NCI-H1417 (cell line): ENCODE measurements at places on chromosomes 1 and 21.

DNA sequence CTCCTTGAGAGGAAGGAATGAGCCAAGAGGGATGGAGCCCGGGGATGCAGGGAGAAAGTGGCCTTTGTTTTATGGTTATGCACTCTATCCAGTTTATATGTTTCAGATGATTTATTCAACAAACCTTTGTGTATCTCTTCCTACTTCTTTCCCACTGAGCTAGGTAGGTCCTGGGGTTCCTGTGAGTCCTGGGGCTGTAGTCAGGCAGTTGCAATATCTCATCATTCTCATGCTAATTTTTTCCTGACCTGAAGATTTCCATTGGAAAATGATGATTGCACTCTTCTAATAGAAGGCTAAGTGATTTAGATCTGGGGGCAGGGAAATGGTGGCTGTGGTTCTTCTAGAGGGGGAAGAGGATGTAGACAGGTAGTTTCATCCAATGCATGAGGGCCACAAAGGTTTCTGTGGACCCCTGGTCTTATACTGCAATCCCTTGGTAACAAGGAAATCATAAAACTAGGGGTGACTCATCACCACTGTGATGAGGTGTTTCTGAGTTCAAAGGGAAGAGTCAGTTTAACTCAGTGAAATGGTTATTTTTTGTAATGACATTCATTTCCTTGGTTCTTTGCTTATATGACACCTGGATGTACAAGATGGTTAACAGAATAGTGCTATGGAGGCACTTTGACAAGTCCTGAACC, 20.2 kb downstream of the B3GALT5 start:
- DNase-seq: no peak

DNA sequence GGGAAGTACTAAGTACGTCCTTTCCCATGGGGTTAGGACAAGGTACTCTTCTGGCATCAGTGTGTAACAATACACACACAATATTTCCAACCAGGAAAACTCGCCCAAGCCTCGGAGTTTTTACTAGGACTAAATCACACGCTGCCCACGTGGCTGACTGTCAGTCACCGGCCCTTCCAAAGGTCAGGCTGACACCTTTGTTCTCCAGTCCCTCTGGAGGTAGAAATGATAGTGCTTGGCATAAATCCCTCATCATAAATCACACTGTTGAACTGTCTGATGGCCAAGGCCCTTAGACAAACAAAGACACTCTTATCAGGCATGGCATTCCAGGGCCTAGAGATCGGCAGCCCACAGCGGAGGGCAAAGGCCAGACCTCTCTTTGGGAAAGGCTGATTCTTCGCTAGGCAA, 16.9 kb upstream of the SLAMF9 start:
- peak; percentile 28 for DNase-seq

DNA sequence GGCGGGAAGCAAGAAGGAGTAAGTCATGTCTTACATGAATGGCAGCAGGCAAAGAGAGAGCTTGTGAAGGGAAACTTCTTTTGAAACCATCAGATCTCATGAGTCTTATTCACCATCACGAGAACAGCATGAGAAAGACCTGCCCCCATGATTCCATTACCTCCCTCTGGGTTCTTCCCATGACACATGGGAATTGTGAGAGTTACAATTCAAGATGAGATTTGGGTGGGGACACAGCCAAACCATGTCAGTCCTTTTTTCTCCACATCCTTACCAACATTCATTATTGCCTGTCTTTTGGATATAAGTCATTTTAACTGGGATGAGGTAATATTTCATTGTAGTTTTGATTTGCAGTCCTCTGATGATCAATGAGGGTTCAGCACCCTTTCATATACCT, 81.0 kb downstream of the DIRAS3 start:
- no peak for DNase-seq

DNA sequence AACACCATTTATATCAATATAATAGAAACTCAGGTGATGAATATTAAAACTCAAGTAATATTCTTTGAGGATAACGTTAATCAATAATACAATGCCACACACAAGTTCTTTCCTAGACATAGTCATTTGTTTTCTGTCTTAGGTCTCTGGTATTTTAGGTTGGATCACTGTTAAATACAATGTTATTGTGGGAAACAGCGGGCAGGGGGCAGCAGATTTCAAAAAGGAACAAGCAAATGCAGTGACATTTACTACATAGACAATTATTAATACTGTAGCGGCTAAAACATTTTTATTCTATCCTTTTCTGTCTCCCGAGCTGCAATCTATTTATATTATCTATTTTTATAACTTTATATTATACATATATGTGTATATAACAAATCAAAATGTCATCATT, 186.4 kb upstream of the ZNHIT6 start:
- DNase-seq: peak; percentile 3

GRCh38 chr1:145828367-145829026, 4.5 kb downstream of the POLR3C start:
- no peak for DNase-seq

DNA sequence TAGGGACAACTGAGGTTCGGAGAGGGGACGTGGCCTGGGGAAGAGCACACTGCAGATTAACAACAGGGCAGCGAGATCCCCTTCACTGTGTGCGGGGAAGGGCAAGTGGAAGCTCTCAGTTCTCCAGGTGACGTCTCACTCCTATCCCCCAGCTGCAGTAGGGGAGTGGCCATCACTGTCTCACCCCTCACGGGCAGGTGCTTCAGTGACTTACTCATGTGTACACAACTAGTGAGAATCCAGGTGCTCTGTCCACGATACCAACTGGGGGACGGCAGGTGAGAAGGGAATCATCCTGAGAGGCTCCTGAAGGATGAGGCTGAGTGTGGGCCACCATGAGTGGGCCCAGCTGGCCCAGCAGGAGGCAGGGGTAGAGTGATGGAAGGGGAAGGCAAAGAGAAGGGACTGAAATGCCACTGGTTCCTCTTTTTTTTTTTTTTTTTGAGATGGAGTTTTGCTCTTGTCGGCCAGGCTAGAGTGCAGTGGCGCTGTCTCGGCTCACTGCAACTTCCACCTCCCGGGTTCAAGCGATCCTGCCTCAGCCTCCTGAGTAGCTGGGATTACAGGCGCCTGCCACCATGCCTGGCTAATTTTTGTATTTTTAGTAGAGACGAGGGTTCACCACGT, 25.9 kb downstream of the RHBG start:
- DNase-seq: peak; percentile 96

GRCh38 chr1:200866521-200866920, 6.3 kb upstream of the GPR25 start:
- no peak for DNase-seq

- peak; percentile 17 for DNase-seq
Observed at GRCh38 chr1:147630447-147630846, 39.9 kb downstream of the ACP6 start.

GRCh38 chr1:109977225-109977624, 7.3 kb upstream of the AHCYL1 start:
- DNase-seq: no peak

DNA sequence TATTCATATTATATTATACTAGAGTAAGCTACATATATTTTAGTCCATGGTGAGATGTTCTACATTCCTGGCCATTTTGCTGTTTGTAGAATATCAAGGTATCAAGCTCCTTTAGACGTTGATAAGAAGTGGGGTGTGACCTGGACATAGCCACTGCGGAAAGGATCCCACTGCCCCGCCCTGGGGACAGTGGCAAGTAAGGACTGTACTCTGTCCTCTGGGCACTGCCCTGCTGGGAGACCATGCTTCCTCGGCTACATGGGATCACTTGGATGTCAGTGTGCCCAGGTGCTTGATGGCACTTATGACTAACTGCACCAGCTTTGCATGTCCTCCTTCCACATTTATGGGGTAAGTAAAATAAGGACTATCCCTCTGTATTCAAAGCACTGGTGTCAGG, 46.3 kb upstream of the NTPCR start:
- no peak for DNase-seq

- DNase-seq: no peak
Observed at GRCh38 chr1:204443260-204443619, 31.6 kb upstream of the PPP1R15B start.

DNA sequence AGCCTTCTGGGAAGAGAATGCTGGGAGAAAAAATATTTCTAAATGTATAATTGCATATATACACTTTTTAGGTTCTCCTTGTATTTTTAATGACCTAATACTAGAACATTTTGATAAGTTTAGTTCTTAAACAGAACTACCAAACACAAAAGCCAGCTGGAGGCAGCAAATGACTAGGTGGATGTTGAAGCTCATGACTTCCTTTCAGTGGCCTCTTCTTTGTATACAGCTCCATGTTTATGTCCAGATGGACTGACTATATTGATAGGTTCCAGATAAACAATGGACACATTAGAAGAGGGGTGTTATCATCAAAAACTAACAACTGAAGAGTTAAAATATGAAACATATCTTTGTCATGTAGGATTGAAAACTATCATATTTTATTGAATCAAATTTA, 52.5 kb downstream of the LRRC8D start:
- DNase-seq: no peak

GRCh38 chr1:178254433-178254832, 160.5 kb downstream of the RASAL2 start:
- DNase-seq: no peak

- DNase-seq: peak; percentile 70
Observed at GRCh38 chr1:25743164-25744139, 56.5 kb upstream of the SELENON start.

GRCh38 chr1:47656719-47657685, 219.2 kb downstream of the FOXD2 start:
- no peak for DNase-seq

GRCh38 chr1:151641229-151641628, 29.4 kb downstream of the SNX27 start:
- no peak for DNase-seq

DNA sequence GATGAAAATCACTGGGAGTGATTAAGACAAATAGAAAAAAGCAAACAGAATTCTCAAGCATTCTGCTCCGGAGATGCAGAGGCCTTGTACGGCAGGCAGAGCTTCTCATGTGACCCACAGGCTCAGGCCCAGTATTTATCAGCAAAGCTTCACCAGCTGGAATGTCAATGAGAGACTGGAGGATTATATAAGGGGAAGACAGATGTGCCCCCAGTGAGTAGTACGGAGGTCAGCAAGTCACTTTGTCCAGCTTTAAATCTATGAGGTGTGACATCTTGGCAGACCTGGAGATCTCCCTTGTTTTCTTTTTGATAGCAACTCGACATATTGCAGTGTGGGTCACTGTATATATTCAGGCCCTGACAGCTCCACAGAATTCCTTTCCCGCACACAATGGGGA, 106.8 kb downstream of the HHIPL2 start:
- DNase-seq: no peak

DNA sequence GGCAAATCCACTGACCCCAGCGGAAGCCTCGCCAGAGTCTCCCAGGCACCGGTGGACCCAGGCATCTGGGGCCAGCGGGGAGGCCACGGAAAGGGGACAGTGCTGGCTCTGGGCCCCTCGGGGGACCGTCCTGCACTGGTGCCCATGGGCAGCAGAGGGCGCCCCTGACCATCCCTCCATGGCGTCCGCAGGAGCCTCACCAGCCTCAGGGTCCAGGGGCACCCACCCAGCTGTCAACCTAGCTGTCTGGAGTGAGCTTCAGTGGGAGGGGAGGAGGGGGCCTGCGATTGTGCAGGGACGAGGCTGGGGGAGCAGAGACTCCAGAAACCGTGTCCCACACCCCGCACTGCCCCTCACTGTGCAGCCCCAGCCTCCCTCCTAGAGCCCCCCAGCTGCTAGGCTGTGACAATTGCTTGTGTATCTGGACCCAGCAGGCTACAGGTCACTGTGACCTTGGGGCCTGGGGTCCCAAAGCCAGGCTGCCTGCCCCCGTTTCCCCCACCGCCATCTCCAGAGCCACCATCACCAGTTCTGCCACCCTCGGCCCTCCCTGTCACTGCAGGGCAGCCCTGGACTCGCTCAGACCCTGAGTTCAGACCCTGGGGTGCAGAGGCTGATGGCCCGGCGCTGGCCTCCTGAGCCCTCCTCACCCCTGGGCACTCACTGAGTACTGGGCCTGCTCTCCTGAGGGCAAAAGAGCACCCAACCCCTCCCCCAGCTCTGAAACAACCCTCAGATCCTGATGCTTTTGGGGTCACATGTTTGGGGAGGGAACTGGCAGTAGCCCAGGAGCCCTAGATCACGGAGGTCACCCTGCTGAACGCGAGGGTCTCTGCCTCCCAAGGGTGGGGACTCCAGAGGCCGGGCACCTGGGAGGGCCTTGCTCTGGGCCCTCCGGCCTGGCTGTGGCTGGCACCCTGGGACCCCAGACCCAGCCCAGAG, 10.6 kb upstream of the COL6A1 start:
- peak; percentile 32 for DNase-seq

- no peak for DNase-seq
Observed at GRCh38 chr21:32817208-32817607, 45.7 kb upstream of the PAXBP1 start.

GRCh38 chr1:19360016-19360415, 47.9 kb downstream of the SLC66A1 start:
- no peak for DNase-seq

DNA sequence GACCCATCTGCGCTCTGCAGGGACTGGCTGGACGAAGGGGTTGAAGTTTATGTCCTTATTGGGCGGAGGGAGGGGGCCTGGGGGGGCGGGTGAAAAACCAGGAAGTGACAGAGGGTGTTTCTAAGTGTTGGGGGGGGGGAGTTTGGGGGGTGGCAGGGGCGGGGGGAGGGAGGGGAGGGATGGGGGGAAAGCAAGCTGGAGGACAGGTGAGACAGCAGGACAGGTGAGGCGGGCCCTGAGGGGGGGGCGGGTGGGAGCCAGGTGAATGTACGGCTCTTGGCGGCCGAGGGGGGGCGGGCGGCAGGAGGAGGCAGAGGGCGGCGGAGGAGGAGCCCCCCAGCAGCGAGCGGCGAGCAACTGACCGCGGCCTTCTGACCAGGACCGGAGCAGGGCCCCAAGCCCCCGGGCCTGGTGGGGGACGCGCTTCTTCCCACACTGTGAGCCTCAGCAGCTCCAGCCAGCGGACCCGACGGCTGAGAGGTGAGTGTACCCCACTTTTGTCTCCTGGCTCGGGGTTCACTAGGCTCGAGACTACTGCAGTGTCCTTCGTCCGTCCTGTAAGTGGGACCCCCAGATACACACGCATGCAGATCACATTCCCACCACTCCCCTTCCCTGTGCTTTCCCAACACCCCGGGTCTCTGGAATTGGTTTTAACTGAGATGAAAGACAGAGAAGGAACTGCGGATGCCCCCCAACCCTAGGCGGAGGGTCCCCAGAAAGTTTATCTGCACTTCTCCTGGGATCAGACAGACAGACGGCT, at the start of gene ZBTB7B:
TSS of gene ZBTB7B (plus strand) at position 339 of the 763 bp plus-strand sequence. CDS start 11,859 bp downstream, outside the sequence.
- peak; percentile 44 for DNase-seq

DNA sequence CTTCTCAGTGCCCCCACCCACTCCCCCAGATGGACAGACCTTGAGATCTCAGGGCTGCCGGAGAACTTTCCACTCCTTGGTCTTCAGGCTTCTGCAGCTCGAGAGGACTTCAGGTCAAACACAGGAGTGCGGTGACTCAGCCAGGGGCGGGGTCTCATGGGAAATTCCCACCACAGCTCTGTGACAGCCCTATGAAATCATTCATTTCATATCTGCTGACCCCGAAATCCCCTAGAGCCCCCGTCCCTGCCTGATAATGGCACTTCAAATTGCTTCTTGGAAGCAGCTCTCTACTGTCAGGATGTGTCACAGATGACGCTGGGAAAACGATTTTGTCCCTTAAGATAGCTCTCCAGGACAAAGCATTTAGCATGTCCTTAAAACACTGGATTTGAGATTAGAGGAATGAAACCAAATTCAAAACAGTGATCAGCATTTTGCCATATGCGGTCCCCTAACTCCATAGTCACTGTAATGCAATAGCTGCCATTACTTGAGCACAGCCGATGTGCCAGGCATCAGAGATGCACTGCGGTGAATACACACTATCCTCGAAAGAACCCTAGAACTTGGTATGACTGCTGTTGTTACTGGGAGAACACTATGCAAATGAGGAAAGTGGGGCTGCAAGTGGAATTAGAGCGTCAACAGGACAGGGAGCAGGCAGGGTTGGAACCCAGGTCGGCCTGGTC, at the start of gene TNFRSF9:
TSS of gene TNFRSF9 (minus strand) at position 95 of the 692 bp plus-strand sequence. CDS start 845 bp downstream, outside the sequence.
- DNase-seq: no peak
